ENCODE measurements at places on chromosomes 3 and 15.
A peak's percentile ranks its signal among the peaks of the same experiment; 100 is the strongest.

DNA sequence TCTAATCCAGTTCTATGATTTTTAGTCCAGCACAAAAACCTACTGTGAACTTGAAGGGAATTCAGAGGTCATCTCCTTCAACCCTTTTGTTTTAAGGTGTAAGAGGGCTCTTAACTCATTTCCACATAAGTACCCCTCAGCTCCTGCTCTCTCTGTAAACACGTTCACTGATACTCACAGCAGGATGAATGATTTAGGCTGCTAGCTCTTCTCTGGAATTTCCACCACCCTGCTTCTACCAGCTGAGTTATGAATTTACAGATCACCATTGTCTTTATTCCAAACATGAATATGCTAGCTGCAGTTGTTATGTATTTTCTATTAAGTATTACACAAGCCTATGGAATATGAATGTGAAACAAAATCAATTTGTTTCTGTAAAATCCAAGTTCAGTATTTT lies 101.3 kb upstream of the NANOGP8 start:
- no peak for DNase-seq

GRCh38 chr3:191300422-191300821 lies 28.8 kb upstream of the CCDC50 start:
- DNase-seq, result no peak

GRCh38 chr15:52683580-52683979 lies 4.4 kb upstream of the ATOSA start:
- peak; percentile 59 for DNase-seq

GRCh38 chr3:64918989-64919388 lies 231.2 kb upstream of the ADAMTS9 start:
- DNase-seq, result no peak

DNA sequence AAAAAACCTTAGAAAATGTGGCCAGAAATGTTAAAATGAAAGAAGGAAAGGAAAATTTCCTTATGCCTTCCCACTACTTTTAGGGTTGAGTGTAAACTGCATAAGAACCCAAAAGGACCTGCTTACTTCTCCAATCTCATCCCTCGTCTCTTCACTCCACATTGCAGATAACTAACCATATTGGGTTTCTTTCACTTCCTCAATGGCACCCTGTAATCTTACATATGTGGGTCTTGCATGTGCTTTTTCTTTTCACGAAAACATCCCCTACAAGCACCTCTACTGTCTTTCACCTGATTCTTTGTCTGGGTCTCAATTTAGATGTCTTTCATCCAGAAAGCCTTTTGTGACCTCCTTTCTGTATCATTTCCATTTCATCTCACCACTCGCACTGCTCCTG lies 23.1 kb downstream of the EOMES start:
- no peak for DNase-seq

DNA sequence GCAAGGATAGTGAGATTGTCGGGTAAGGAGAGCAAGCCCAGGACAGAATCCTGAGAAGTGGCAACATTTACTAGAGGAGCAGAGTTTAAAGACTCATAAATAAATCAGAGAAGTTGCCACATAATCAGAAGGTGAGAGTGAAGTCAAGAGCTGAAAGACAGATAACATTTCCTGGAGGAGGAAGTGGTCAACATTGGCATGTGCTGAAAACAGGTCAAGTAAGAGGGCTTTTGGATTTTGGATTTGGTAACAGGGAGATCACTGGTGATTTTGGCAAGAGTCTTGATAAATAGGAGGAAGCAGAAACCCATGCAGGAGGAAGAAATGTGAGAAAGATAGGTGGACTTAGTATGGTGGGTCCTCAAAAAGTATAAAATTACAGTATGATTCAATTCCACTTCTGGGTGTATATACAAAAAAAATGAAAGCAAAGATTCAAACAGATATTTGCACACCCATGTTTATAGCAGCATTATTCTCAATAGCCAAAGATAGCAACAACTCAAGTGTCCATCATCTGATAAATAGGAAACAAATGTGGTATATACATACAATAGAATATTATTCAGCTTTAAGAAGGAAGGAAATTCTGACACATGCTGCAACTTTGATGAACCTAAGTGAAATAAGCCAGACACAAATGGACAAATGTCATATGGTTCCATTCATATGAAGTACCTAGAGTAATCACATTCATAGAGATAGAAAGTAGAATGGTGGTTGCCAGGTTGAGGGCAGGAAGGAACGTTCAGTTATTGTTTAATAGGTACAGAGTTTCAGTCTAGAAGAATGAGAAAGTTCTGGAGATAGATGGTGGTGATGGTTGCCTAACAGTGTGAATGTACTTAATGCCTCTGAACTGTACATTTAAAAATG lies 27.3 kb upstream of the MBNL1 start:
- DNase-seq, result no peak

GRCh38 chr3:157354722-157355121 lies 81.9 kb upstream of the PTX3 start:
- no peak for DNase-seq

GRCh38 chr3:155032918-155033317 lies 47.2 kb upstream of the MME start:
- no peak for DNase-seq

DNA sequence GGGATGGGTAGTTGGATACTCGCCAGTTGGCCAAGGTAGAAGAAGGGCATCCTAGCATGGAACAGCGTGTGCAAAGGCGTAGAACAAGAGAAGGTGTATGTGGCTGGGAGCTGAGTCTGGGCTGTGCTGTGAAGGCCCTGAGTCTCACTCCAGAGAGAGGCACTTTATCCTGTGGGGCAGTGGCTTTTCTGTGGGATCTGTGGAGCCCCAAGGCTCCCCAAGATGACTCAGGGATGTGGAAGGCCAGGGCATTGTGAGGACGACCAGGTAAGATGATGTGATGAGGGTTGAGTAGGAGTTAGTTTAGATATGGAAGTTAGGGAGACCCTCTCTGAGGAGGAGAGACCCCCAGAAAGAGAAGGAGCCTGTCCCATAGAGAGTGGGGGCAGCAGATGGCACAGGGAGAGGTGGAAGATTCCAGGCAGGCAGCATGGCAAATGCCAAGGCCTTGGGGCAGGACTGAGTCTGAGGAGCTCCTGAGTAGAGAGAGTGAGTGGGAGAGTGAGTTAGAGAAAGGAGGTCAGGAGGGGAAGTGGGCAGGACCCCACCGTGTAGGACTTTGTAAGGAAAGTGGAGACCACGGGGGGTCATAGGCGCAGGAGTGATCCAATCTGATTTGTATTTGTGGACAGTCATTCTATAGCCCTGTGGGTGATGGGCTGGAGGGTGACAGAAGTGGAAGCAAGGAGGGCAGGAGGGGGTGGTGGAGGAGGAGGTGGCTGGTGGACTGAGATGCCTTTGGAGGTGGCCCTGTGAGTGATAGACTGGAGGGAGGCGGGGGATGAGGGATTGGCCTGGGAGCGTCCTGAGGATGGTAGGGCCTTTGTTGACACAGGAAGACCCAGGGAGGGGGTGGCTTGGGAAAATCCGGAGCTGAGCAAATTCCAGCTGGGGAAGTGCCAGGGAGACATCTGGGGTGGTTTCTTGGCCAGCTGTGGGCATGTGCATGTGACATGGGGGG lies 50.3 kb downstream of the FBLN2 start:
- DNase-seq, result no peak

DNA sequence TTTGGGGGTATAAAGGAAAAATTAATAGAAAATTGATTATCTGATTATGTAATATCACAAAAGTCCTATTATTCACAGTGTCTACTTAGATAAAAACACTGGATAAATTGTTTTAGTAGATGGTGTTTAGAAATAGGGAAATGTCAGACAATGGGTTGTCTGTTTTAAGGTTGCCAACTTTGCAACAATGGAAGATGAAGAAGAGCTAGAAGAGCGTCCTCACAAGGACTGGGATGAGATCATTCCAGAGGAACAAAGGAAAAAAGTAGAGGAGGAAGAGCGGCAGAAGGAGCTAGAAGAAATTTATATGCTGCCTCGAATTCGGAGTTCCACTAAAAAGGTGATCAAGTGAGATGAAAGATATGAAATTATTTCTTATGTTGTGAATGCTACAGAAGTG lies 84.0 kb downstream of the CHD2 start:
- no peak for DNase-seq

DNA sequence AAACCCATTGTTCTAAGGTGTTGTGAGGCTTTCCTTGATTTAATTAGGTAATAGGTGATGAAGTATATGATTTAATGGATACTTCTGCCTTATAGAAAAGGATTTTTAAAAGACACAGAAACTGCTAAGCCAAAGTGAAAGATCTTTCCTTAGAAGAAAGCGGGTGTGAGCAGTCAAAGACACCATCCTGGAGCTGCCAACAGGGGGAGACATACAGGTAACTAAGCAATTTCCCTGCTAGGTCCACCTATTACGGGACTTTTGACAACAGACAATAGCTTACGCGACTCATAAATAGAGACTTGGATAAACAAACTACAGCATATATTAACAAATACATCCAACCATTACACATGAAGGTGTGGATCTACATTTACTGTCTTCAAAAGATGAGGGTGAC lies 669.5 kb downstream of the SQOR start:
- DNase-seq, result no peak

GRCh38 chr3:127690823-127691452 lies 18.2 kb downstream of the ABTB1 start:
- DNase-seq, result no peak

DNA sequence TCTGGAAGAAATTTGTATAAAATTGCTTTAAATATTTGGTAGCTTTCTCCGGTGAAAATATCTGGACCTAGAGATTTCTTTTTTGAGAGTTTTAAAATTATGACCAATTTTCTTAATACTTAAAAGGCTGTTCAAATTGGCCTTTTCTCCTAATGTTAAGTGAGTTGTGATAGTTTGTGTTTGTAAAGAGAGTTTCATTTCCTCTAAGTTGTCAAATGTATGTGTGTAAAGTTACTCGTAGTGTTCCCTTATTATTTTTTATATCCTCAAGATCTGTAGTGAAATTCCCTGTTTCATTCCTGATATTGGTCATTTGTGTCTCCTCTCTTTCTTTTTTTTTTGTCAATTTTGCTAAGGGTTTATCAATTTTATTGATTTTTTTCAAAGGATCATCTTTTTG lies 92.6 kb upstream of the CTNNB1 start:
- DNase-seq, result no peak

DNA sequence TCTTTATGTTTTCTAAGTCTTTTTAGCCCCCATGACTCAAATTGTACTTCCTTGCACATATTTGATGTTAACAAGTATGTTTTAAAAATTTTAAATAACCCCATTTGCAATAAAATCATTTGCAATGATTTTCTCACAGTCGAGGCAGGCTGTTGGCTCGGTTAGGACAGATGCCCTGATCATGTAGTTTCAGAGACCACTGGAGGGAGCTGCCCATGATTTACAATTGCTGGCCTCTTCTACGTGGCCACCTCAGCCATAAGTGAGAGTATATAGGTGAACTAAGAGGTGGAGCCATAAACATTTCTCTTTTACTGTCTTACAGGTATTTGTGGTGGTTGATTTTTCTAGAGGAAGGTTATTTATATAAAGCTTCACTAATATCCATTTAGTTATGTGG lies 1.7 kb downstream of the DTWD1 start:
- DNase-seq, result no peak

DNA sequence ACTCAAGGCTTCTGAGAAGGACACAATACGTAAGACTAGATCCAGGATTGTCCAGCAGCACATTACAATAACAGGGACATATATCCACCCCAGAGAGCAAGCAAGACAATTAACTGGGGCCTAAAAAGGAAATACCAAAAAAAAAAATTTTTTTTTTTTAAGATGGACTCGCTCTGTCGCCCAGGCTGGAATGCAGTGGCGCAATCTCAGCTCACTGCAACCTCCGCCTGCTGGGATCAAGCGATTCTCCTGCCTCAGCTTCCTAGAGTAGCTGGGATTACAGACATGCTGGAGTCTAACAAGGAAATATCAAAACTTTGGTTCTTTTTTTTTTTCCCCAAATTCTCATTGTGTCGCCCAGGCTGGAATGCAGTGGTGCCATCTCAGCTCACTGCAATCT lies 28.8 kb upstream of the IMPDH2 start:
- no peak for DNase-seq

GRCh38 chr3:191393146-191393545 lies 62.8 kb upstream of the UTS2B start:
- no peak for DNase-seq

DNA sequence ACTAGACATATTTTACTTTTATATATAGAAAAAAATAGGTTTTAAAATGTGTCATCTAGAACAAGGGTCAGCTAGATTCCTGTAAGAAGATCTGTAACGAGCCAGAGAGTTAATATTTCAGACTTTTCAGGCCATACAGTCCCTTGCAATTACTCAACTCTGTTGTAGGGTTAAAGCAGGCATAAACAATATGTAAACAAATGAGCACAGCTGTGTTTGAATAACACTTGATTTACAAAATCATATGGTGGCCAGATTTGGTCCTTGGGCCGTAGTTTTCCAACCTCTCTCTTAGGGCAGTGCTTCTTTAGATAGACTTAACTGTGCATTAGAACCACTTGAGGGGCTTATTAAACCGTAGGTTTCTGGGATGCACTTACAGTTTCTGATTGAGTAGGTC lies 19.6 kb downstream of the LRRC57 start:
- DNase-seq, result no peak

- no peak for DNase-seq
Observed at GRCh38 chr15:30922480-30923311, 19.0 kb downstream of the FAN1 start.

- no peak for DNase-seq
Observed at GRCh38 chr3:122230174-122230573, 46.7 kb downstream of the CASR start.

DNA sequence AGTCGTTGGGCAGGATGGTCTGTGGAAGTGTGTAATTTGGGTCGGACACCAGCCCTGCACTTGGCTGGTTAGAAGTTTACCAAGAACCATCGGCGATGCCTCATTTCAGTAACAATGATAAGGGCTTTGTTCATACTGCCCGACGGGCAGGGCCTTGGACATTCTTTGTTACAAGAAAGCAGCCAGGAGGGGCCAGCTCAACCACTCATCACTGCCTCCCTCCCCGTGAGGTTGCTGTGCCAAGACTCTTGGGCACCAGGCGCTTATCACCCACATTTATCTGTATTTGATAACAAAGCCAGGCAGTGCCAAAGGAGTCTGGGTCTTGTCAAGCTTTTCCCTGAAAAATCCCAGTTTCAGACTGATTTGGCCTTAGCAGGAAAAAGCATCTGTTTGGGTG lies 235.0 kb downstream of the ADAMTS17 start:
- no peak for DNase-seq

GRCh38 chr3:101249522-101249921 lies 70.9 kb downstream of the IMPG2 start:
- no peak for DNase-seq

- DNase-seq, result no peak
Observed at GRCh38 chr15:90744759-90745402, 27.7 kb downstream of the BLM start.

DNA sequence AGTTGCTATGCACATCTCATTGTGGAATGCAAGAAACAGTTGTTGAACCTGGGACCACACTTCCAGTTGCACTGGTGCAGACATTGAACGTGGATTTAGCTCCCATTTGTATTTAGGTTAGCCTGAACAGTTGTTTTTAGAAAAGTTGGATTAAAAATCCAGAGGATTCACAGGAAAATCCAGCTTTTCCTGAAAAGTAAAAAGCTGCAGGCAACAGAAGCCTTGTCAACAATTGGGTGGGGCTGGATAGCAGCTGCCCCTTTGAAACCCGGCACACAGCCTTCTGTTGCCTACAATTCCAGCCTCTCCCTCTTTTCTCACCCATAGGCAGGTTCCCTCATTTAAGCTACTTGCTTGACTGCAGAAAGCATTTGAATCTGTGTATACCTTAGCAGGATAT lies 165.3 kb upstream of the TBL1XR1 start:
- no peak for DNase-seq
